ENCODE measurements at places on chromosomes 4 and X.

- DNase-seq: no peak
These were observed 158.9 kb downstream of the MID1IP1 start for GRCh38 chrX:38960137-38960536.

GRCh38 chr4:188423039-188423438 is 283.8 kb downstream of the TRIML1 start:
- DNase-seq: no peak

DNA sequence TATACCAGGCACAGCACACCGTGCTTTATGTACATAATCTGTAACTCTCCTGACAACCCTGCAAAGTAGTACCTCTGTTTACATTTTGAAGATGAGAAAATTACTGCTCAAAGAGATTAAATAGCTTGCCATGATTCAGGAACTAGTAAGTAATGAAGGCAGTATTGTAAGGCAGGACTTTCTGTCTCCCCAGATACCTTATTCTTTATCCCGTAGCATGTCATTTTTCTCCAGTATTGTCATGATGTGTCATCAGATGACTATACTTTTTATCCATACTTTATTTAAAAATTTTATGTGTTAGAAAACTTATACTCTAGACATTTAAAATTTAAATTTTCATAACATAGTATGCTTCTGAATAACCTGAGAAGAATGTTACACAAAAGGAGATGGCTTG is 188.3 kb upstream of the NUDT6 start:
- DNase-seq: no peak

DNA sequence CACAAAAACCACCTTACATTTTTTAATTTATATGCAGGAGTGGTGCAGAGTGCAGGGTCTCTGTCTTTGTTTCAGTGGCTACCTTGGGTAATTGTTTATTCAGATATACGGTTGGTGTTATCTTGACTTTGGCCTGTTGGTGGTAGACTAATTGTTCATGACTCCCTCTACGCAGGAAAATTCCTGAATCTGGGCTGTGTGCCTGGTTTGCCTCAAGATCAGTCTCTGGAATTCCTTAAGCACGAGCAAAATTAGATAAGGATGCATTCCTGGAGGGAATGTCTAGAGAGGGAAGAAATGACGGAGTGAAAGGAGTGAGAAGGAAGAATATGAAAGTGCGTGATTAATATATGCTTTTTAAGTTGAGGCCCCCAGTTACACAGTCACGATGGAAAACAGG is 576.9 kb upstream of the PCDH10 start:
- DNase-seq: peak; percentile 20

- DNase-seq: no peak
These were observed 53.4 kb downstream of the HMX1 start for GRCh38 chr4:8818063-8818881.

DNA sequence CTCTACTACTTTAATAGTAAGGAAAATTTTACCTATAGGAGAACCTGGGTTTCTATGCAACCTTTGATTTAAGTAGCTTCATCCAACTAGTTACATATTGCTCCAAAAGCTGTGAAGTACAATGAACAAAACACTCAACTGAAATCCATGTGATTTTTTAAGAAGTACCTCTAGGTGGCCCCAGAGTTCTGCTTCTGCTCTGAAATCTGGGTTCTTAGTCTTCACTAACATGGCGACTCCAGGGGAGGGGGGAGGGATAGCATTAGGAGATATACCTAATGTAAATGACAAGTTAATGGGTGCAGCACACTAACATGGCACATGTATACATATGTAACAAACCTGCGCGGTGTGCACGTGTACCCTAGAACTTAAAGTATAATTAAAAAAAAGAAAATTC is 73.4 kb upstream of the MAGEB2 start:
- peak; percentile 65 for DNase-seq

DNA sequence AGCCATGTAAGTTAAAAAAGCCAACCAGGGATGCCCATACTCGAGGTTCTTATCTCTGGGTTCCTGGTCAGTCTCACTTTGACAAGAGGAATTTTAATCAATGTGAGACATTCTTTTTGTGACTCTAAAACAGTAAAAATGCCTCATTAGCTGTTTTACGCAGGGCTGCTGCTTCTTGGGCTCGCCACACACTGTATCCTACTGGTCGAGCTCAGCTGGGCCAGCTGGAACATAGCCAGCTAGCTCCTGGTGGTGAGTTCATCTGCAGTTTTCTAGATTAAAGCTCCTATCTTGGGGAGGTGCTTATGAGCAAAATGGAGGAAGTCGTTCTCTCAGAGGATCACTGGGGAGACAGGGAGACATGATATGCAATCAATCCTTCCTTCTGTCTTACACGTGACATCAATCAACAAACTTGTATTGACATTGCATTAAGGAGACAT is 55.9 kb upstream of the LEF1 start:
- peak; percentile 37 for DNase-seq

GRCh38 chrX:16718824-16719333 is 533 bp upstream of the SYAP1 start:
- DNase-seq: no peak

DNA sequence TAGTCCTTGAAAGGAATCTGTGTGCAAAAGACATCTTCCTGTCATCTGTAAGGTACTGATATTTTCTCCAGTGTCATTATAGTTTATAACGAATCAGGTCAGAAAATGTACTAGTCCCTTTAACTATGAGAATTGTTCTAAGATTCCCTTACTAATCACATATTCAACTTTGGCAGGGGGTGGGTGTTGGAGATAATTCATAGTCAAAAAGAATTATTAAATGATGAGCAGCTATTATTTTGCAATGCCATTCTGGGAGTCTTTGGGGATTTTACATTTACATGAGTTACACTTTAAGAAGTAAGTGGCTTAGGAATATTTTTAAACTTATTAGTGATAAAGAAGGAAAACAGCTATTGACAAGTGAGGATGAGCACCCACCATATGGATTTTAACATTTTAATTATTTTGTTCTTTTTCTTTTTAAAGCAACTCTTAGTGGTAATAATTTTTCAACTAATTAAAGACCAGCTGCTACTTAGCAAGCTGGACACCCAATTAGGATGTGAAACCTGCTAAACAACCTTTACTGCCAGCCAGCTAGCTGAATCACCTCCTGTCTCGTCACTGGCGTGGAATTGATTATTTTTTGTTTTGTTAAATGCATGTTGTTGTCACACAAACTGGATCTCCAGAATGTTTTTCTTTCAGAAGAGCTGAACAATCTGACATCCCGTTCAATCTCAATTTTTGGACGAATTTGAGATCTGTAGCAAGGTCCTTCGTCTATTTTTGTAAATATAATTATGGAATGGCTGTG is 219.2 kb downstream of the ARAP2 start:
- no peak for DNase-seq

DNA sequence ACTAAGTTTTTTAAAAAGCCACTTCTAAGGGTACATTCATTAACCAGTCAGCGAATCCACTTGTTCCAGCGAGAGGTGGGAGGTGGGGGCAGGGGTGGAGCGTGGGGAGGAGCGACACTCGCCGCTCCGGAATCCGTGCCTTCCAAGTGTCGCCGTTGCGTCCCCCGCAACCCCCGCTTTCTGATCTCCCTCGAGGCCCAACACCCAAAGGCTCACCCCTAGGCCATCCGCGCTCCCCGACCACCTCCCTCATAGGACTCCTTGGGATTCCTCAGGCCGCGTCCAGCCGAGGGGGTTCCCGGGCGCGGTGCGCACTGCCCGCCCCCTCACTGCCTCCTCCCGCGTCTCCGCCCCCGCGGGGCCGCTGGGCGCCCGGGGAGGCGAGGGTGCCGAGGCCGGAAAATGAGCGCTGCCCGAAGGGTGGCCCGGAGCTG is 108.1 kb upstream of the STOX2 start:
- no peak for DNase-seq

- DNase-seq: peak; percentile 78
These were observed 57.9 kb downstream of the CLDN22 start for GRCh38 chr4:183261953-183262775.

DNA sequence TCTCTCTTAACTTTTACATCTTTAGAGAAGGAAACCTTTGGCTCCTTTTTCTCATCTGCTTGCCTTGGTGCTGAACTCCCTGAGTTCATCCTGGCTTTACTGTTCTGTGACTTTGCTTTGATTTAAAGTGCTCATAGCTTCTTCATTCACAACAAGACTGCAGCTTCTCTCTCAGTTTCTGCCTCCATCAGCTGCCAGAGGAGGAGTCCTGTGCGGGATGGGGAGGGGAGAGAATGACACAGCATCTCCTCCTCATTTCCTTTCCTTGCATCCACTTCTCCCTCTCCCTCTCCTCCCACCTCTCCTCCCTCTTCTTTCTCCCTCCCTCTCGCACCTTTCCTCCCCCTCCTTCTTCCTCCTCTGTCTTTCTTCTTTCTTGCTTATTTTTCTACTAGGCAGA is 42.0 kb downstream of the CBLL2 start:
- peak; percentile 14 for DNase-seq
